ENCODE measurements at places on chromosomes 2 and 18. TPM values are rescaled to one million over a fixed set of nuclear protein-coding genes. Genes with fewer than 3 reads are reported as not detected.

- DNase-seq, result peak; percentile 50
These were observed 73.2 kb upstream of the SMAD2 start for GRCh38 chr18:48003426-48004349.

DNA sequence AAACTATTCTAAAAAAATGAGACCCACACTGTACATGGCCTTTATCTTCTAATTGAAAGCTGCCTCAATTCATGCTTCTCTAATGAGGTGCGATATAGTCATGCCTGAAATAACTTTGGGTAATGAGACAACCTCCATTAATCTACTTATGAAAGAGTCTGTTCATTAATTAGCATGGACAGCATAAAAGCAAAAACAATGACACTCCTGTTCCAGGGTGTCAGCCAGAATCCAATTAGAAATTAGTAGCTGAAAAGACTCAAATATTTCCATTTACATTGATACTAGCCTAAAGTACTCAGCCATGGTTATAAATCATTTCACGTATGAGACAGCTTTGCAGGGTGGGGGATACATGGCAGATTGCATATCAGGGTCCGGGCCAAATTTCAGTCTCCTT, 288.7 kb downstream of the AKAIN1 start:
- DNase-seq, result no peak

DNA sequence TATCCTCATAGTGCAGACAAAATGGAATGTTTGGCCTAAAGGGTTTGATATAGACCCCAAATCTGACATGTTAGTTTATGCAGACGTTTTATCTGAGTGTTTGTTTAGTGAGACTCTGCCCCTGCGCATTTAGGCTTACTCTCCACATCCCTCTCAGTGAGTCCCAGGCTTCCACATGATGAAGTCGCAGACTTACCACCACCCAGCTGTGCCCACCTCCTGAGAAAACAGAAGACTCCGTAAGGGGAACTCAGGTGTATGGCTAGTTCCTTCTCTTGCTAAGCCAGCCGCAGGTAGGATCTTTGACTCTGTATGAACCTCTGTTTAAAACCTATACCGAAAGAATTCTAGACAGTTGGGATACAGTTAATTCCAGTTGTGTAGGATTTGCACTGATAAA, 272.6 kb downstream of the PTGR3 start:
- DNase-seq, result no peak

GRCh38 chr2:72887032-72887739, at the start of gene SPR:
TSS of gene SPR (plus strand) at chr2:72887408. CDS start at chr2:72887433, 25 bp downstream.
- peak; percentile 77 for DNase-seq

DNA sequence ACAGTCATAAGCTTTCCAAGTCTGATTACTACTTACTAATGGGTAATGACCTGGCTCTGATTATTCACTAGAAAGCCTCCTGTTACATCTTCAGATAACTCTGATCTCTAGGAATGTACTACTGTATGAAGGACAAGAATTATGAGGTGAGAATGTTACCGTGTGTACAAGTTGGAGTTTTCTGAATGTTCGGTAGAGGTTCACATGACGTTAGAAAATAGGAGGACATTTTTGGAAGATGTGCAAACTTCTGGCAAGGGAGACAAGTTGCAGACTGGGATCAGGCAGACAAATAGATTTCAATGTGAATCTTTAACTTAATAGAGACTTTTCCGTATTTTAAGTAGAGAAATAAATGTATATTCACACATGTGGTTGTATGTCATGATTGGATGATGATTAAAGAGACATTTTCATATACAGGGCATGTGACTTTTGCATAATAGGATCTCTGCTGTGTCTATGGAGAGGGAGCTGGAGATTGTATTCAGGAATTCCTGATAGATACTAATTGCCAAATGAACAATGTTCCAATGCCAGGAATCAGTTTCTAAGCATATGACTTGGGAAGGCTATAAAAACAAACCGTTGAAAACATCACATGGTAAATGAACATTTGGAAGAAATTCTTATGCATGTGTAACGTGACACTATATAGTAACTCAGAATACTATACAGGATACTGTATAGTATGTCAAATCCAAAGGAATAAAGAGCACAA, 1695.8 kb upstream of the PIK3C3 start:
- no peak for DNase-seq

DNA sequence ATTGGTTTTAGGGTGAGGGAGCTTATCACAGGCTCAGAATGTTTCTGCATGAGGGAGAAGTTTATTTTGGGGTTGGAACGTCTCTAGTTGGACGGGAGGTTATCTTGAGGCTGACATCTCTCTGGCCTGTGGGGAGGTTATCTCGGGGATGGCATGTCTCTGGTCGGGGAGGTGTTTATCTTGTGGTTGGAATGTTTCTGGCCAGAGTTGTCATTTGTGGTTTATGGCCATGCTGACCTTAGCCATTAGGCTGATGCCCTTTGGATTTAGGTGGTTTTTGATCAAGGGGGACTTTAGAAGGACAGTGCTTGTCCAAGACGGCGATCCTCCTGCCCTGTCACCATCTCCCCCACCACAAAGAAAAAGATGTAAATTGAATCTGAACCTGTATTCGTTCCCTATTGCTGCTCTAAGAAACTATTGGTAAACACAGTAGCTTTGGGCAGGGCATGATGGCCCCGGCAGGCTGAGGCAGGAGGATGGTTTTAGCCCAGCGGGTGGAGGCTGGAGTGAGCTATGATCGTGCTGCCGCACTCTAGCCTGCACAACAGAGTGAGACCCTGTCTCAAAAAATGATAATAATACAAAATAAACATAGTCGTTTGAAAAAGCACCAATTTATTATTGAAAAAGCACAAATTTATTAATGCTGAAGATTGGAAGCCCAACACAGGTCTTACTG, 17.8 kb upstream of the MPPE1 start:
- DNase-seq, result no peak

DNA sequence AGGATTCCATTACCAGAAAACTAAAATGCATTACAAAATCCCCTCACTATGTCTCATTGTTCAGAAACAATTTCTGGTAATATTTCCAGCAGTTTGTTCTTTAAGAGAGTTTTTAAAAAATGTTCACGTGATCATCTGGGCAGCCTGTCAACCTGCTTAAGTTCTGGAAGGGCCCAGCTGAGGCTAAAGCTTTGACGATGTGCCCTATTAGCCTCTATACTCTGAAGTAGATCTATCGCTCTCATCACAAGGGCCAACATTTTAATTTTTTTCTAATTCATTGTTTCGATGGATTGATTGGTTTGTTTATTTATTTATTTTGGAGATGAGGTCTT, 205.8 kb downstream of the PRKCE start:
- DNase-seq, result no peak

The FLACC1 gene
- total RNA-seq, result 0.59 TPM

DNA sequence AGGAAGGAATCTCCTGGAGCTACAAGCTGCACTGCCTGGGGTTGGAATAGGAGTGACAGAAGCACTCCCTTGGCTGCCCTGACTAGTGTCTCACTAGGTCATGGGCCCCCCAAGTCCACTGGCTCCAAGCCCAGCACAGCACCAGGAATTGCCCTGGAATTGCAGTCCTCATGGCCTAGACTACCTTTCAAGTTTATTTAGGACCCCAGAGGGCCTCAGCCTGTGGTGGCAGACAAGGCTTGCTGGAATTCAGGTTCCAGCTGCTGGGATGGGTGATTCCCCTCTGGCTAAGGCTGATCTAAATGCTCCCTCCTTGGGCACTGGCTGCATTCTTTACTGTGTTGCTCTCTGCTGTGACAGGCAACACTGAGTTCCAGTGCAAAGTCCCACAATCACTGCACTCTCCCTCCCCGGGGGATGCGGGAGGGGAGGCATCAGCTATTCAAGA, 14.0 kb downstream of the STRADB start:
- DNase-seq, result no peak

The MAB21L4 gene
- total RNA-seq, result not detected

The HOXD9 gene
- not detected for total RNA-seq

DNA sequence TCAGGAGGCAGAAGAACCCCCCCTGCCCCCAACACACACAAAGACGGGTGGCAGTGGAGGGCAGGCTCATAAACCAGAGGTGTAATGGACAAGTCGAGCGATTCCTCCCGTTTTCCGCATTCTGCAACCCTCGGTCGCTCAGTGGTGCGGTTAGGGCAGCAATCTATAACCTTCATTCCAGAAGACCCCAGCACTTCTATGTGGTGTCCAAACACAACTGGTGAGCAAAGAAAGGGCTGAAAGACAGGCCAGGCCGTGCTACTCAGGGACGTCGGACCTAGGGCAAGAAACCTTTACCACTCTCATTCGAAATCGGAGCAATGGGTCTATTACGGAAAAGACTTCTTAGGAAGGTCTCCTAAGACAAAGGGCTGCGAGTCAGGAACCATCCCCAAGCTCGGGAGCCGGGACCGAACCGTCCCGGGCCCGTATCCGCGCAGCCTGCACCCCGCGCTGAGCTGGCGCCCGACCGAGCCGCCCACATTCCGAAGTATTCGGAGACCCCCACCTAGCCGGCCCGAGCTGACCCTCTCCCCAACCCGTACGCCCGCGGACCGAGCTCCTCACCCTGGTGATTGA, 568 bp downstream of the ARL5A start:
- DNase-seq, result peak; percentile 25

- DNase-seq, result no peak
These were observed 158.3 kb downstream of the ANTXR1 start for GRCh38 chr2:69171116-69171896.

GRCh38 chr18:24198461-24198860, 59.6 kb downstream of the CABYR start:
- no peak for DNase-seq

GRCh38 chr2:218419630-218420216, 800 bp downstream of the VIL1 start:
- no peak for DNase-seq

DNA sequence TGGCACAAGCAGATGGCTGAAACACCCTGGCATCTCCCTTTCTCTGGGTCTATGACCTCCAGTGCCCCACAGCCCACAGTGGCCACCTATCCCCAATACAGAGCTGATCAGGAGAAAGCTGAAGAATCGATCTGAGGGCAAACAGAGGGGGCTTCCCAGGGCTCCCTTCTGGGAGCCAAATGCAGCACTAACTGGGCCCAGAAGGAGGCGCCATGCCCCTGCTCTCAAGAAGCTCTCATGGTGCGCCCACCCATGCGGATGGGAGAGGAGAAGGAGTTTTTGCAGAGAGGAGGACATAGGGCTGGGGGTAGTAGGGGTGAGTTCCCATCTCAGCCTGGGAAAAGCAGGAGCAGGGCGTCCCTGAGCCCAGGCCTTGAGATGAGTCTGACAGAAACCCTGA, 787.3 kb upstream of the RAB6C start:
- peak; percentile 11 for DNase-seq

GRCh38 chr2:159684796-159685195, 27.5 kb upstream of the MARCHF7 start:
- no peak for DNase-seq

DNA sequence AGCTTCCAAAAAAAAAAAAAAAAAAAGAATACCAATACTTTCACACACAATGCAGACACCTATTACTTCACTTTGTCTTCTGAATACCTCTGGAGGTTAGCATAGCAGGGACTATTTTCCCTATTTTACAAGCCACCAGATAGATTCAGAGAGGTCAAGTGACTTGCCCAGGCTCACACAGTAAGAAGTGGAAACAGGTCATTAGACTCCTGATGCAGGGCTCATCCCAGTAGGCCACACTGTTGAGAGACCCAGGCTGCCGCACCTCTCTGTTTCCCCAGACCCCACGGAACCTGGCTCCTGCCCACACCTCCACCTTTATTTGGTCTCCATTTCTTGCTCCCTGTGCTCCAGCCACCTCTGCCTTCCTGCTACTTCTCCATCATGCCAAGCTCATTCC, 19.4 kb downstream of the SMYD1 start:
- no peak for DNase-seq

All from activated CD8-positive, alpha-beta T cell treated with anti-CD3 and anti-CD28 coated beads for 36 hours (primary cell).